ENCODE measurements at places on chromosomes 11 and 22.

DNA sequence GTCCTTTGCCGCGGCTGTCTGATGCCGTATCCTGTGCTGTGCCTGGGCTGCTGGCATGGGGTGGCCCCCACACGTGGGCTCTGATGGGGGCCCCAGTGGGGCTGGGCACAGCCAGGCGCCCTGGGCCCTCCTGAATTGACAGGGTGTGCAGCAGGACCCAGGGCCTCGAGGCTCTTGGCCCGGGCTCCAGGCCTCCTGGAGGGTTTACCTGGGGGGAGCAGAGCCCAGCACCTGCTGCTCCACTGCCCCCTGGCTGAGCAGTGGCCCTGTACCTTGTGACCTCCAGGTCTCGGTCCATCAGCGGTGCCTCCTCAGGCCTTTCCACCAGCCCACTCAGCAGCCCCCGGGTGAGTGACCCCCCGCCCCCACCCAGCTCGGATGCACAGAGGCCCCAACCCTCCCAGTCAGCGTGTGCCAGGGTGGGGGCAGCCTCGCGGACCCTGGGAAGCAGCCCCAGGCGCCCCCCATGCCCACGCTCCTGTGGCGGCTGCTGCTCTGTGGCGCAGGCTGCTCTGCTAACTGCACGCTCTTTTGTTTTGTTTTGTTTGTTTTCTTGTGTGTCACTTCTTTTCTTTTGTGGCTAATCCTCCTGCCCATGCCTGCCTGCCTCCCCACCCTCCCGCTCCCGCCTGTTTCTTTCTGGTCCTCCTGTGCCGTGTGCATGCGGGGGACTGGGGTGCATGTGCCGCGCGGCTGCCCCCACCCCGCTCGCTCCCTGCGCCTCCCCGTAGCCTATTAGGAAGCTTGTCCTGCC is 36.9 kb downstream of the MOB2 start:
- DNase-seq, result no peak

- DNase-seq, result no peak
Measured at GRCh38 chr22:22759889-22760546, 115.6 kb downstream of the GGTLC2 start.

DNA sequence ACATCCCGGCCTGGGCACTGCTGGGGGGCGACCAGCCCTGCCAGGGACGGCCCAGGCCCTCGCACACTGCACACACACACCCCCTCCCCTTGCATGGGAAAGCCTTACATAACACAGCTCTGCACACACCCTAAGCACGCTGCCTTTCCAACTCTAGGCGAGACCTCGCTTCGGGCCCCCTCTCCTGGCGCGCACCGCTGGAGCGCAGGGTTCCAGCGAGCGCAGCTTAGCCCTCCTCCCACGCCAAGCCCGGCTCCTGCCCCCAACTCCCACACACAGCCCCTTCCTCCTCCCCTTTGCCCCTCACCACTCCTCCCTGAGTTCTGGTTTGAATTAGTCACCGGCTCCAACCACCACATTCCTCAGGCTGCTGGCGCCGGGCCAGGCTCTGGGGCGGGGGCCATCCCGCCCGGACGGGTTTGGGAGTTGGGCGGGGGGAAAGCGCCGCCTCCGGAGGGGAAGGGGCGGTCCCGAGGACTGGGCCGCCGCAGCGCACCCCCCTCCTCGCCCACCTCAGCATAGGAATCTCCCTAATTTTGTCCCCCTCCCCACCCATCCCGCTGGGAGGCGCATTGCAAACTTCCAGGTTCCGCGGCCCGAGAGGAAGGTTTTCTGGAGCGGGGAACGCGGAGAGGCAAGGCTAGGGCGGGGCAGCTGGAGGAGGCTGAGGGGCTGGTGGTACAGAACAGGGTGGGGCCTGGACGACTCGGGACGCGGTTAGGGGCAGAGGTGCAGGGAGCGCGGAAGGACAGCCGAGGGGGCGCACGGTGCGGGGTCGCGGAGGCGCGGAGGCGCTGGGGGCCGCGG is 966 bp downstream of the AHNAK start:
- peak; percentile 76 for DNase-seq

DNA sequence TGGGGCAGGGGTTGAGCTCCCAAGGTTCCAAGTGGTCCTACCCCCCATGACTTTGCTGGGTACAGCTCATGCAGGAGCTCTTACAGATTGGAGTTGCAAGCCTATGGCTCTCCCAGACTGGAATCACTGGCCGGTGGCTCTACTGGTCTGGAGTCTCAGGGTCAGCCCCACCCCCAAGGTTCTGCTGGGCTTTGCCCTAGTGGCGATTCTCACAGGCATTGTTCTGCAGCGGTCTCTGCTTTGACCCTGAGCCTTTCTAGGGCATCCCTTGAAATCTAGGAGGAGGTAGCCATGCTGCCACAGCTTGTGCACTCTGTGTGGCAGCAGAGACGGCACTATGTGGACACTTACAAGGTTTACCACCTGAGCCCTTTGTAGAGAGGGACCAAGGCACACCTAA is 49.3 kb upstream of the HMGXB4 start:
- no peak for DNase-seq

GRCh38 chr11:35825386-35825785 is 118.5 kb upstream of the LDLRAD3 start:
- no peak for DNase-seq

- no peak for DNase-seq
Measured at GRCh38 chr22:28914201-28914600, 30.8 kb downstream of the ZNRF3 start.

- no peak for DNase-seq
Measured at GRCh38 chr11:119113716-119114115, 6.6 kb downstream of the C2CD2L start.

DNA sequence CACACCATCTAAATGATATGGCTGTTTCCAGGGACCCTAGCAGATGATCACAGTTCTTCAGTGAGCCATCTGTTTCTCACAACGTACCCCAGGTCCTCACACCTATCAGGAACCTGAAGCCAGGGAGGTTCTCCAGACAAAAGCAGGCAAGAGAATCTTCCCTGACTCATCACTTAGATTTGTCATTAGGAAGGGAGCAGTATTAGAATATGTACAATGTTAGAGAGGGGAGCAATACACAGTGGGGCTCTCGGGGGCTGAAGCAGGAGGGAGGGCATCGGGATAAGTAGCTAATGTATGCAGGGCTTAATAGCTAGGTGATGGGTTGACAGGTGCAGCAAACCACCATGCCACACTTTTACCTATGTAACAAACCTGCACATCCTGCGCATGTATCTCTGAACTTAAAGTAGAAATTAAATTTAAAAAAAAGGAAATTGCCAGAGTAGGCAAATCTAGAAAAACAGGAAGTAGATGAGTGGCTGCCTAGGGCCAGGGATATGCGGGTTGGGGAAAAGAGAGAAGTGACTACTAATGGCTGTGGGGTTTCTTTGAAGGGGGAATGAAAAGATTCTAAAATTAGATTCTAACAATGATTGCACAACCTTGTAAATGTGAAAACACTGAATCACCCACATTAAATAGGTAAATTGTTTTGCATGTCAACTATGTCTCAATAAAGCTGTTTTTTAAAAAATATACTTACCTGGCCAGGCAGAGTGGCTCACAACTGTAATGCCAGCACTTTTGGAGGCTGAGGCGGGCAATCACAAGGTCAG is 14.4 kb downstream of the C22orf42 start:
- no peak for DNase-seq

DNA sequence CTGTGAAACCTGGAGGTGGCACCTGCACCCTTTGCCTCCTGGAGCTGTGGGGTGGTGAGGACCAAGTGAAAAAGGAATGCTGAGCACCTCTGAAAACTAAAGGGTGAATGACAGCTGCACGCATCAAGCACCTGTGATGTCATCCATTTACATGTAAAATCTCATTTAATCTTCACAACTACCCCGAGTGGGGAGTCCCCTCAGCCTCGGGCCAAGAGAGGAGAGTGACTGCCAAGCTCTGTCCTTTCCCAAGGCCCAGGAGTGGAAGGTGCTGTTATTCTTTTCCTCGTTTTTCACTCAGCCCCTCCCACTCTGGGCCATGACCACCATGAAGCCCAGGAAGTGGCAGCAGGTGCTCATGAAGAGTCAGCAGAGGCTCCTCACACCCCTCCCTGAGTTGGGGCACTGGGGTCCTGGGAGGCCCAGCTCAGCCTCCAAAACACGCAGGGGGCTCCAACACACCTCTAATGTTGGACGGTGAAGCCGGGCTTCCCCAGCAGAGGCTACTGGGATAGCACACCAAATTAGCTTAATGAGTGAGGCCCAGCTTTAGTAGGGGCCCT is 35.7 kb downstream of the NECTIN1 start:
- no peak for DNase-seq

DNA sequence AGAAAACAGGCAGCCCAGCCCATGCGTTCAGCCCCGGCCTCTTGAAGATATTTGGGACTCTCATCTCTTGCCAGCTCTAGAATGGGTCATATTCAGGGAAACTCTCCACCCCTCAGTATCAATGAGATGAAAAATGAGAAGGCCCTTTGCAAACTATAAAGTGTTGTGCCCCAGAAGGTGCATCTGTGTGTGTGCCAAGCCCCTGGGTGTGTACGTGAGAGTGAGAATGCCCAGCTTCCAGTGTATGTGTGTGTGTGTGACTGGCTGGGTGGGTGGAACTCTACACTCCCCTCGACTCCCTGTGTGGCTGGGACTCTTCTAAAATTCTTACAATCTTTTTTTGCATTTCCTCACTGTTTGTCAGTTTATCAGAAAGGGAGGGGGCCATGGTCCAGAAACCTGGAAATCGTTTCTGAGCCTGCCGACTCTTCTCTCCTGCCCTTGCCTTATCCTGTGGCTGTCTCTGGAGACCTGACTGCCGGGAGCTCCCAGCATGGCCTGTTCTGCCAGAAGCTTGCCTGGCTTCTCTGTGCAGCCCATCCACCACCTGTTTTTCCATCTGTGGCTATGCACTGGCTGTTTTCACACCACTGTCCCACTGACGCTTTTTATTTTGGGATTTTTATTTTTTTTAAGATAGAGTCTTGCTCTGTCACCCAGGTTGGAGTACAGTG is 1.2 kb downstream of the P2RY6 start:
- no peak for DNase-seq

- no peak for DNase-seq
Measured at GRCh38 chr11:499201-500076, 7.6 kb downstream of the RNH1 start.

- no peak for DNase-seq
Measured at GRCh38 chr11:24082241-24082640, 414.6 kb upstream of the LUZP2 start.

- DNase-seq, result no peak
Measured at GRCh38 chr11:72589802-72590761, 84.1 kb downstream of the PDE2A start.

GRCh38 chr22:21591695-21592094 is 24.2 kb downstream of the UBE2L3 start:
- no peak for DNase-seq

DNA sequence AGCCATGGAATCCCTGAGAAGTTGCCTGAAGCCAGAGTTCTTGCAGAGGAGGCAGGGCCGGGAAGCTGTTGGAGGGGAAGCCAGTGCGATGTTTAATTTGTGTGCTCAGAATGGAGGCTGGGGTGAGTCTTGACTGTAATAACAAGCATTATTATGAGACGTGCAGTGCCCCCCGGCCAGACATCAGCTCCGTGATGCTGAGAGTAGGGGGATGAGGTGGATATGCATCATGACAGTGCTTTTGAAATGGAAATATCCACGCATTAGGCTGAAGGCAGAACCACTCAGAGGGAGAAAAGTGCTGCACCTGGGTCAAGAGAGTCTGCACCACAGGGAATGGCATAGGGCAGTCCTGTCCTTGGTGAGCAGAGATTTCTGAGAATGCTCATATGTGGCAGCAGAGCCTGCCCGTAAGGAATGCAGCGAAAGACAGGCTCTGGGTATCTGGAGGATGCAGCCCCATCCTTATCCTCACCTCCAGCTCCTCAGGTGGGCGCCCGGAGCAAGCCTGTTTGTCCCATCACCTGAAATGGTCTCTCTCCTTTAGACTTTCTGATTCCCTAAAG is 37.6 kb upstream of the SEZ6L start:
- DNase-seq, result no peak

GRCh38 chr11:129292771-129293170 is 82.9 kb upstream of the BARX2 start:
- DNase-seq, result no peak

DNA sequence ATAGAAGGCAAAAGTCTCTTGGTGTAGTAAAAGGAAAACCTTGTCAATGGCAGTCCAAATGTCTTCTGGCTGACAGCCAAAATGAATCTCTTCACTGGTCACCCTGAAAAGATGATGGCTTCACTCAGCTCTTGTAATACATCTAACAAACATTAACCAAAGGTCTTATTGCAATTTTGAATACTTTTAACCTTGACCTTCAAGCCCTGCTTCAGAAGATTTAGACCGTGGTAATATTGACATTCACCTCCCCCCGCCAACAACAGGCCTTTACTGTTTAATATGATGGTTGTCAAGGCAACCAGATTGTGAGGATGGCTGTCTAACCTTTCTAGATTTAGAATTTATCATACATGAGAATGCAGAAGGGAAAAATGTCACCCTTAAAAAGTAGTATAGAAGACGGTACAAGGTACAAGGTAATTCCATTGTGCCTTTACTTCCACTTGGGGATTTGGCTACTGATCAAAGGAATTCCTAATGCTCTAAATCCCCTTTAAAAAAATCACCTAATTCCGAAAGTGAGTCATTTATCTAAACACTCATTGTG is 342.3 kb downstream of the LARGE1 start:
- DNase-seq, result peak; percentile 11

GRCh38 chr22:46050451-46050845 is 73.5 kb upstream of the WNT7B start:
- no peak for DNase-seq

DNA sequence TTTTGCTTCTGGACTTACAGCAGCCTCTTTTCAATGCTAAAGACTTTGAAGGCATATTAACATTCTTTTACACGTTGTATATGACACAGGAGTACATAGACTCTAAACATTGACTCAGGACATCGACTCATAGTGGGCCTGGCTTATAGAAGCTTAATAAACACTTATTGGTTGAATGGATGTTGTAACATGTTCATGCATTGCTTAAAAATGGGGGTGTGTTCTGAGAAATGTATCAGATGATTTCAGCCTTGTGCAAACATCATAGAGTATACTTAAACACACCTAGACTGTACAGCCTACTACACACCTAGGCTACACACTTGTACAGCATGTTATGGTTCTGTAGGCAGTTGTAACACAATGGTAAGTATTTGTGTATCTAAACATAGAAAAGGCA is 17.9 kb downstream of the TTC17 start:
- DNase-seq, result no peak

- no peak for DNase-seq
Measured at GRCh38 chr11:11016068-11016467, 158.2 kb upstream of the ZBED5 start.

GRCh38 chr11:120112174-120112796 is 25.6 kb downstream of the TRIM29 start:
- DNase-seq, result no peak

- DNase-seq, result no peak
Measured at GRCh38 chr11:70603114-70603755, 204.9 kb downstream of the CTTN start.

GRCh38 chr11:34508524-34508923 is 5.1 kb downstream of the ELF5 start:
- no peak for DNase-seq
